ENCODE measurements at places on chromosomes 1 and 21.

DNA sequence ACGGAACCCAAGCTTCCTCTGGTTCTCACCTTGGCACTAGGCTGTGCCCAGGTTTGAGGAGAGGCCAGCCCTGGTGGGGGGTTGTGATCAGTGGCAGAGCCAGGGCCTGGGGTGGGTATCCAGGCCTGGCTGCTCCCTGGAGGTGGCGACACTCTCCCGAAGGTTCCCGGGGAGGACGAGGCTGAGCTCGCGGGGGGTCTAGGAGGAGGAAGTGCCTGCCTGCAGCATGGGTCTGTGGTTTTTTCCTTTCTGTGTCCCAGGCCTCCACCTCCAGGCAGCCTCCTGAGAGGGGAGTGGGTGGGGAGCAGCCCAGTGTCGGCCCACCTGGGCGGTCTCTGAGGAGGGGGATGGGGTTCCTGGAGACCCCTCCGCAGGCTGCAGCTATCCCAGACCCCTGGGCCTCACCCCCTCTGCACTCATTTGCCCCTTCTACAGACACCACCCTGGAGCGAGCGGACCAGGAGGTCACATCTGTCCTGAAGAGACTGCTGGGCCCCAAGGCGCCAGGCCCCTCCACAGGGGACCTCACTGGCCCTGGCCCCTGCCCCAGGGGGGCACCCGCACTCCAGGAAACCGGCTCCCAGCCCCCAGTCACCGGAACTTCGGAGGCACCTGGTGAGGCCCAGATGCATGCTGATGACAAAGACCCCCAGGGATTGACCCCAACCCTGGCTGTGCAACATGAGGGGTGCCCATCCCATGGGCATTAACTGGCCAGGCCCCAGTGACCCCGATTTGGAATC is 44.3 kb downstream of the TRIM11 start:
- no peak for DNase-seq

- no peak for DNase-seq
Observed at GRCh38 chr1:17991996-17992395, 115.6 kb upstream of the IGSF21 start.

- DNase-seq, result no peak
Observed at GRCh38 chr1:7533006-7533405, 238.1 kb upstream of the VAMP3 start.

DNA sequence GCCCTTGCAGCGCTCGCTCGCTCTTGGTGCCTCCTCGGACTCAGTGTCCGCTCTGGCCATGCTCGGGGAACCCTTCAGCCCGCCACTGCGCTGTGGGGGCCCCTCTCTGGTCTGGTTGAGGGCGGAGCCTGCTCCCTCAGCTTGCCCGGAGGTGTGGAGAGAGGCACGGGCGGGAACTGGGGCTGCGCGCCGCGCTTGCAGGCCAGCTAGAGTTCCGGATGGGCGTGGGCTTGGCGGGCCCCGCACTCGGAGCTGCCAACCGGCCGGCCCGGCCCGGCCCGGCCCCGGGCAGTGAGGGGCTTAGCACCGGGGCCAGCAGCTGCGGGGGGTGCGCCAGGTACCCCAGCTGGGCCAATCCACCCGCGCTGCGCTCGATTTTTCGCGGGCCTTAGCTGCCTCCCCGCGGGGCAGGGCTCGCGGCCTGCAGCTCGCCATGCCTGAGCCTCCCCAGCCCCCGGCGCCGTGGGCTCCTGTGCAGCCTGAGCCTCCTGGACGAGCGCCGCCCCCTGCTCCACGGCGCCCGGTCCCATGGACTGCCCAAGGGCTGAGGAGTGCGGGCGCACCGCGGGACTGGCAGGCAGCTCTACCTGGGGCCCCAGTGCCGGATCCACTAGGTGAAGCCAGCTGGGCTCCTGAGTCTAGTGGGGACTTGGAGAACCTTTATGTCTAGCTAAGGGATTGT is 217.0 kb upstream of the PKN2 start:
- no peak for DNase-seq

DNA sequence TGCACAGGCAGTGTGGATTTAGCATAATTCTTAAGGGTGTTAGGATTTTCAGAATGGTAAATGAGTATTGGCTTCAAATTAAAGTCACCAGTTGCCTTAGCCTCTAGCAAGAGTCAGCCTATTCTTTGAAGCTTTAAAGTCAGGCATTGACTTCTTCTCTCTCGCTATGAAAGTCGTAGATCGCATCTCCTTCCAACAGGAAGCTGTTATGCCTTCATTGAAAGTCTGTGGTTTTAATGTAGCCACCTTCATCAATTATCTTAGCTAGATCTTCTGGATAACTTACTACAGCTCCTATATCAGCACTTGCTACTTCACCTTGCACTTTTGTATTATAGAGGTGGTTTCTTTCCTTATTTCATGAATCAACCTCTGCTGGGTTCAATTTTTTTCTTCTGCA is 320.2 kb downstream of the PTPRC start:
- DNase-seq, result no peak

DNA sequence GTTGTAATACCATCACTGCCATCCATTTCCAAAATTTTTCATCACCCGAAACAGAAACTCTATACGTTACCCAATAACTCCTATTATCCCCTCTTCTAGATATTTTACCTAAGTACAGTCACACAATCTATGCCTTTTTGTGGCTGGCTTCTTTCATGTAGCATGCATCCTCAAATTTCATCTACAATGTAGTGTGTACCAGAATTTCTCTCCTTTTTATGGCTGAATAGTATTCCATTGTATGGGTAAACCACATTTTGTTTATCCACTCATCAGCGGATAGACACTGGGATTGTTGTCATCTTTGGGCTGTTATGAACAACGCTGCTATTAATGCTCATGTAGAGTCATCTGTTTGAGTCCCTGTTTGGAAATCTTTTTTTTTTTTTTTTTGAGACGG is 21.2 kb downstream of the KIAA2013 start:
- no peak for DNase-seq

- no peak for DNase-seq
Observed at GRCh38 chr1:39696448-39696847, 5.2 kb upstream of the HPCAL4 start.

DNA sequence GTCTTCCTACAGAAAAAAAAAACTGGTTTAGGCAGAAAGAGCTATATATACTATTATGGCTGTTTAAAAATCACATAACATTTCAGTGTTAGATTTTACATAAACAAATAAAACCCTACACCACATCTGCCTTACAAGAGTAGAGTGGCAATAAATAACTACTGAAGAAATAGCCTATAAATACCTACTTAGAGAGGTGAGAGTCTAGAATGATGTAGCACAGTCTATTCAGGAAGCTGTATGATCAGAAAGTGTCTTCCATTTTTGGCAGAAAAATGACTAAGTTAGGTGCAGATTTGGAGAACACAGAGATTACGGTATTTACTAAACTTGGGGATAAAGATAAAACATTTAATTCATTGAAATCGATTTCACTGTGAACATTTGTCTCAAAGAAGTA is 75.5 kb downstream of the VAV3 start:
- DNase-seq, result no peak

DNA sequence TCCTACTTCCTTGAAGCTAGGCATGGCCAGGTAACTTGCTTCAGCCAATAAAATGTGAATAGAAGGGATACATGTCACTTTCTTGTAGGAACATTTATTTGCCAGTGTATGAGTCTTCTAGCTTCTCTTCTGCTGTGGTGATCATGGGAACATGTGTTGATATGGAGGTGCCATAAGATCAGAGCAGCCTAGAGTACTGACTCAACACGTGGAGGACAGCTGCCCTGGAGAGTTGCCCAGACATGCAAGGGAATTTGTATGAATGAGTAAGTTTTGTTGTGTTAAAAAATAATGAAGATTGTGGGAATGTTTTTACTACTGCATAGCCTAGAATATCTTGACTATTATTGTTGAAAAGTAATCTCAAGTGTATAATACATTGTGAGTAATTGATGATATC is 502.3 kb downstream of the NUF2 start:
- peak; percentile 79 for DNase-seq

- DNase-seq, result no peak
Observed at GRCh38 chr21:20883408-20883800, 114.8 kb upstream of the NCAM2 start.

DNA sequence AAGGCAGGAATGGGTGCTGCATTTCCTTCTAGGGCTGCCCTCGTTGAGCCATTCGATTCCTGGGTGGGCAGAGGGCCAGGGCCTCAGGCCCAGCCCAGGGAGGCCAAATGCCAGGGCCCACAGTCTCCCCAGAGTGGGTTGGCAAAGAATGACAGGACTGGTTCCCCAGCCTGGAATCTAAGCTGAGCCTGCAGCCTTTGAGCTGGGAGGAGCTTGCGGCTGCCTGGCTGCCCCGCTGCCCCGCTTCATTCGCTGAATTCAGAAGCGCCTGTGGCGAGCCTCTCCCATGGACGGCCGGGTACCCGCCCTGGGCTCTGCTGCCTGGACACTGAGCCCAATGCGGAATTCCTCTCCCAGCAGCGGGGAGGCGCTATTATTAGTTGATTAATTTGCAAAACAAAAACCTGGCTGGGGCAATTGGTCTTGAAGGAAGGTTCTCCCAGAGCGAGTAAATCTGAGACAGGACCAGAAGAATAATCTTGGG is 32.3 kb upstream of the TARDBP start:
- DNase-seq, result peak; percentile 90

GRCh38 chr21:40846103-40846502 is 855 bp downstream of the DSCAM start:
- no peak for DNase-seq

DNA sequence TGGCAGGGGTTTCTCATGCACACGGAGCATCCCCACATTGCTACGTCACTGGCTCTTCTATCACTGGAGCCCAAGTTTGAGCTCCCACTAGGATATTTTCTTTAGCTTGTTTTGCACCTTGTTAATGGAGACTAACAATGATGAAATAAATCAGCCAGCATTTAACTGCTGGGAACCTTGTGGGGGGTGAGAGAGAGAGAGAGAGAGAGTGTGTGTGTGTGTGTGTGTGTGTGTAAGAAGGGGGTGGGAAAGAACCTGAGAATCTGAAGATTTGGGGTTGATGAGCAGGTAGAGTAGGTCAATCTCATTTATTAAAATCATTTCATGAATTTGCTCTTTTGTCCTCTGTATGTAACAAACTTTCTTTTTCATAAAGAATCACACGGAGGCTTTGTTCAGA is 624 bp downstream of the C8B start:
- no peak for DNase-seq

GRCh38 chr1:167899253-167899681 is 14.7 kb downstream of the ADCY10 start:
- DNase-seq, result peak; percentile 71

- DNase-seq, result peak; percentile 56
Observed at GRCh38 chr1:147641695-147642592, 28.4 kb downstream of the ACP6 start.

DNA sequence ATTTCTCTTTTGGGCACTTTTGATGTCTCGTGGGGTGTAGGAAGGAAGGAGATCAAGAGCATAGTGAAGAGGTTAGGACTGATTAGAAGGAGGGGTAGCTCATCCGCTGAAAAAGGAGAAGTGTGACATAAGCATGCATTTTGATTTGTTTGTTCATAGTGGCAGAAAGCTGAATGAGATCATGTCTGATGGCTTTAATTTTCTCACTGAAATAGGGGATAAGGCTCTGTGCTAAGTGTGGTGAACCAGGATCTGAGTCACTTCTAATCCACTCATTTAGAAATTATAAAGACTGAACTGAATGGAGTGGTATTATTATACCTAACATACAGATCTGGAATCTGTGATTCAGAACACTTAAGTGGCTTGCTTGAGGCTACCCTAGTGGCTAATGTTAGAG is 344.5 kb downstream of the PDE4B start:
- peak; percentile 31 for DNase-seq

Measured in AG20443 (cell line).